ENCODE measurements at places on chromosomes 1 and 21.

- no peak for DNase-seq
Observed at GRCh38 chr1:6802454-6802853, 17.2 kb downstream of the CAMTA1 start.

DNA sequence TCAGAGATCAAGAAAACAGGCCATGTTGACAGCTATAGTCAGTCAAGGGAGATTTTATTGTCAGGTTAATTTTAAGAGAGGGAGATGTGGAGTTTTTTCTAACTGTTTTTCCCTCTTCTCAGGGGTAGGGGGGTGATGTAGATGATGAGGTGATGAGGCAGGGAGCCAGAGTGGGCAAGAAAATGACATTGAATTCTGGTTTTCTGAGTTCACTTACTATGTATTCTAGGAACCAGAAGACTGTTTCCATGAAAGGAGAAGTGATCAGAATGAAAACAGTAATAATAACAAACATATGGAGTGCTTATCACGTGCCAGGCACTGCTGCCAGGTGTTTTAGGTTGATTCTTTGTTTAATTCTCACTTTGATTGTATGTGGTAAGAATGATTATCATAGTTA lies 40.2 kb downstream of the CASQ2 start:
- no peak for DNase-seq

DNA sequence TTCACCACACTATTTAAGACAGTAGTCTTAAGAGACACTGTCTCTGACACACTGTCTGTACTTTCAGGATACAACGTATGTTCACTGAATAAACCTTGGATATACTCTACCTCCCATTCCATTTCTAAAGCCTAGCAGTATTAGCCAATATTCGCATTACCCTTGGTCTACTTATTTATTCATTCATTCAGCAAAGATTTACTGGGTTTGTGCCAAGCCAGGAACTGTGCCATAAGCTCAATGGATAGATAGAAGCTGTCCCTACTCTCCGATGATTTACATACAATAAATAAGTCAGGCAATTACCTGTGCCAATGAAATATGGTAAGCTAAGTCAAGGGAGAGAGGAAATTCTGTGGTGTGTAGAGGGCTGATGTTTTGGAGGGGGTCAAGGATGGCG lies 195.2 kb upstream of the RAB4A start:
- no peak for DNase-seq

DNA sequence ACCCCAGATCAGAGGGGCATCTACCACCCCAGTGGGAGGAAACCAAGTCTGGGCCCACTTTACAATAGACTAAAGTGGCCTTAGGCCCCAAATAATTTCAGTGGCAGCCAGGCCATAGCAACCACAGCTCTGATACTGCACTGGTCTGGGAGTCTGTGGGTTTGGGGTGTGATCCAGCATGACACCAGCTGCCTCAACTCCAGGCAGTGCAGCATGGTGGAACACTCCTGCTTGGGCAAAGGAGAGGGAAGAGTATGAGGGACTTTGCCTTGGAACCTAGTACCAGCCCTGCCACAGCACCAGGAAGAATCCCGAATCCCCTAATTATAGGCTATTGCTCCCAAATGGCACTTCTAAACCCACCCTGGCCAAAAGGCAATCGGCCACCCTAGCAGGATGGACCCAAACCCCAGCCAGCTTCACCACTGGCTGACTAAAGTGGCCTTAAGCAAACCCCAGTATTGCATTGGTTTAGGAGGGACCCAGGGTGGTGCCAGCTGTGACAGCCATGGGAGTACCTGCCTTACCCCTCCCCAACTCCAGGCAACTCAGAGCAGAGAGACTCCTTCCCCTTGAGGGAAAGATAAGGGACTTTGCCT lies 47.1 kb downstream of the PACC1 start:
- no peak for DNase-seq

DNA sequence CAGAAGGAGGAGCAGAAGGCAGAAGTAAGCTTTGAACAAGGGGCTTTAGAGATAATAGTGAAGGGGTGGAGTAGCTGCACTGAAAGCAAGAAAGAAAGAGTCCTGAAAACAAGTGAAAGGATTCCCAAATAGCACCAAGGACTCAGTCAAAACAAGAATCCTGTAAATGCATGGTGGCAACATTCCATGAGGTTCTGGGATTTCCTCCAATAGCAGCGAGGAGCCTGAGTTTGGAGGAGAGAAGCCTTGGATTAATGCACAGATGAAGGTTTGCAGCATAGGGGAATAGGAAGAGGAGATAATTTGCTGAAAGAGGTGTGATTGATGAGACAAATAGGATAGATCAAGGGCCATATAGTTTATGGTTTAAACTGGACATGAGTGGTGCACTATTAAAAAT lies 10.9 kb downstream of the KRTAP22-2 start:
- DNase-seq = no peak

DNA sequence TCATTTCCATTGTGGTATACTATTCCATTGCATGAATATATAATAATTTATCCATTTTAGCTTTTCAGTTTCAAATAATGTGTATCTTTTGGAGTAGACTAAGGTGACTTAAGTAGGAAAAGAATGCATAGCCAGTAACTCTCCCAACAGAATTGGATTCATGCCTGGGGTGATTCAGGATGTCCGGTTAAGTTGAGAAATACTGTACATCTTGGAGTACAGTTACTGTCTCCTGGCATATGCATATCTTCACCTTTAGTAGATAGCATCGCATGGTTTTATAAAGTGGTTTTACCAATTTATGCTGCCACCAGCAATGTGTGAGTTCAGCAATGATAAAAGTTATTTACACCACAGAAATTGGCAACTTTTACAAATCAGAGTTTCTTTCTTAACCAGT lies 18.6 kb upstream of the SLC6A9 start:
- no peak for DNase-seq

DNA sequence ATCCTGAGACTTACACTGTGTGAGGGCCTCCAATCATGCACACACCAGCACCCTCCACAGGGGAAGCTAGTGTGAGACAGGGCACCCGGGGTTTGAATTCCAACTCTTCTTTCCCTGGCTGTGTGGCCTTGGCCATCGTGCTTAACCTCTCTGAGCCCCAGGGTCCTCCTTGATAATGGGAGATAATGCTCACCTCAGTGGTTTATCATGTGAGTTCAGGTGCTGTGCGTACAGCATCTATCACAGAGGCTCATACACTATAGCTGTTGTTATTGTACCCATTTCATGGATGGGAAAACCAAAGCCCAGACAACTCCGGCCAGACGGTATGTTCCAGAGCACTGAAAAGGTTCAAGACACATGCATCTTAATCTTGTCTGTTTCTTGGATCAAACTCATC lies 16.0 kb upstream of the UBXN10 start:
- no peak for DNase-seq

- no peak for DNase-seq
Observed at GRCh38 chr1:206784471-206784903, 12.2 kb upstream of the IL10 start.

GRCh38 chr1:164310166-164310565 lies 248.8 kb upstream of the PBX1 start:
- no peak for DNase-seq

- no peak for DNase-seq
Observed at GRCh38 chr1:68144856-68145255, 87.5 kb downstream of the WLS start.

DNA sequence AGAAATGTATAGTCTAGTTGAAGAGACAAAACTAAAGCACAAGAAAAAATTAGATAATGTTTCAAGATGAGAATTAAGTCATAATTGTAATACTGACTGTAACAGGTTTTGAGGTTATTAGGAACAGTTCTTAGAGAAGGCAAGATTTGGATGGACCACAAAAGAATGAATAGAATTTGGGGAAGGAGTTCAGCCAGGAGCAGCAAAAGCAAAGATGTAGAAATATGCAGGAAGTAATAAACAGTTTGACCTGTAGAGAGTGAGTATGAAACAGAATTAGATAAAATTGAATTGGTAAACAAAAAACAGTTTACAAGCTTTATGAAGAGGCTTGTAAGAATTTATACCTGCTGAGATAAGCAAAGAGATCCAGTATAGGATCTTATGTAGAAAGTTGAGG lies 16.3 kb downstream of the VPS45 start:
- no peak for DNase-seq

- no peak for DNase-seq
Observed at GRCh38 chr1:20551161-20551560, 1.2 kb upstream of the FAM43B start.

- no peak for DNase-seq
Observed at GRCh38 chr1:201108614-201109013, 3.6 kb downstream of the CACNA1S start.

DNA sequence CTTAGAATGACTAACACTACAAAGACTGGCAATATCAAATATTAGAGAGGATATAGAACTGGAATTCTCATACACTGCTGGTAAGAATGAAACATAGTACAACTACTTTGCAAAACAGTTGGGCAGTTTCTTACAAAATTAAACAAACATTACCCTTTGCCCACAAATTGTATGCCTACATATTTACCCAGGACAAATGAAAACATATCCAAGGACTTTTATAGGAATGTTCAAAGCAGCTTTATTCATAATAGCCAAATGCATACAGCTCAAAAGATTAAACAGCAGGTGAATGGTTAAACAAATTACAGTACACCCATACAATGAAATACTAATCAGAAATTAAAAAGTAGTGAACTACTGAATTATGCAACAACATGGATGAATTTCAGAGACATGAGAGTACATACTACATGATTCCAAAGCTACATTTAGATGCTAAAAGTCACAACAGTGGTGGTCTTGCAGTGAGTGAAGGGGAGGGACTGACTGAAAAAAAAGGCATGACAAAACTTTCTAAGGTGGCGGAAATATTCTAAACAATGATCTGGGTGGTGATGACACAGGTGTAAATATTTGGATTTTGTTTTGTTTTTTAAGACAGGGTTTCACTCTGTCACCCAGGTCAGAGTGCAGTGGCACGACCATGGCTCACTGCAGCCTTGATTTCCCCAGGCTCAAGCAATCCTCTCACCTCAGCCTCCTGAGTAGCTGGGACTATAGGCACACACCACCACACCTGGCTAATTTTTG lies 40.4 kb downstream of the LYST start:
- DNase-seq = no peak

DNA sequence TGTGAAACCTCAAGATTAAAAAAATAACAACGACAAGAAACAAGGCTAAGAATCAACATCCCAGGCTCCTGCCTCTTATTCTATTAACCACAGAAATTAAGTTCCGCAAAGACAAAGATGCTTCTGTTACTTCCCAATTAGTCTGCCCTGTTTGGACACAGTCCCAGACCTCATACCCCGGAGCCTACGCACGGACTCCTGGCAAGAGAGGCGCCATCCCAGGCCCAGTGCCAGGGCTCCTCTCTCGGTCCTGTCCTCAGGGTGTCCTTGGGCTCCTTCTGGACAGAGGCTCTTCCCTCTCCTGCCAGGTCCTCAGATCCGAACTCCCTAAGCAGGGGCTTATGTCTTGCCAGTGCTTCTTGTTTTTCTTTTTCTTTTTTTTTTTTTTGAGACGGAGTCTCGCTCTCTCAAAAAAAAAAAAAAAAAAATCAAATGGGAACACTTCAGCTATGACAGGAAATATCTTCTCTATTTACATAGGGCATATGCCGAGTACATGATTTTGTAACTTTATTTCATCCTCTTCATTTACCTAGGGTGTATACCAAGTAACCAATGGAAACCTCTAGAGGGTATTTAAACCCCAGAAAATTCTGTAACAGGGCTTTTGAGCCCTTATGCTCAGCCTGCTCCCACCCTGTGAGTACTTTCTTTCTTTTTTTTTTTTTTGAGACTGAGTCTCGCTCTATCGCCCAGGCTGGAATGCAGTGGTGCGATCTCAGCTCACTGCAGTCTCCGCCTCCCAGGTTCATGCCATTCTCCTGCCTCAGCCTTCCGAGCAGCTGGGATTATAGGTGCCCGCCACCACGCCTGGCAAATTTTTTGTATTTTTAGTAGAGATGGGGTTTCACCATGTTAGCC lies 11.7 kb upstream of the ENO1 start:
- no peak for DNase-seq

DNA sequence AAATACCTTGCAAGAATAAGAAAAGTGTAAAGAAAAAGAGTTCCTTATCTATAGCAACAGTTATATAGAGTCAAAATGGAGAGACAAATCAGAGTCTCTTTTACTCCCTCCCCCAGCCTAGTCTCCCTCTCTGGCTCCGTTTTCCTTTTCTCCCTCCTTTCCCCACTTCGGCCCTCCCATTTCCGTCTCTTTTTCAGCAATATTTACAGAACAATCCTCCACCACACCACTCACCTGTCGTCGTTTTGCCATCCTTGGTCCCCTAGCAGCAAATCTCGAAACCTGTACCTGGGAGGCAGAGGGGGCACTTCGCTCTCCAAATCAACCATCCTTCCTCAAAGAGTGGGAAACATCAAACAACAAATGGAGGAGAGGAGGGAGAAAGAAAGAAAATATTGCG lies 259 bp downstream of the KCNT2 start:
- no peak for DNase-seq

DNA sequence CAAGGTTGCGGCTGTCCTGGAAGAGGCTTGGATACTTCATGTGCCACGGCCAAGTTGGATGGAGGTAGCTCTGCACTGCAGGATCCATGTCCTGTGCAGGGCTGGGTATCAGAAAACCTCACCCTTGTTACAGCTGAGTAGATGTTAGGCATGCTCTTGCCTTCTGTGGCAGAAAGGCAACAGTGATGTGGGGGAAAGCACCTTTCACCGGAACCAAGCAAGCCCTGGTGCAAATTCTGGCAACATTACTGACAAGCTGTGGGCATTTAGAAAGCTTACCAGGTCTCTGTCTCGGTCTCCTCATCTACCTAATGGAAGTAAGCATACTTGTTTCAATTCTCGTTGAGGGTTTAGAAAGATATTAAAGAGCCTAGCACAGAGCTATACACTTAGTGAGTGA lies 14.5 kb upstream of the CDCA8 start:
- DNase-seq = no peak

- DNase-seq = no peak
Observed at GRCh38 chr1:154943649-154944400, 7.3 kb upstream of the PMVK start.

- no peak for DNase-seq
Observed at GRCh38 chr1:196209265-196209664, 399.0 kb downstream of the KCNT2 start.

- no peak for DNase-seq
Observed at GRCh38 chr1:229169399-229169798, 101.5 kb upstream of the RAB4A start.
